ENCODE measurements at places on chromosomes 2 and 18. TPM values are rescaled to one million over a fixed set of nuclear protein-coding genes. Genes with fewer than 3 reads are reported as not detected.
A peak's percentile ranks its signal among the peaks of the same experiment; 100 is the strongest.

CRIM1 gene
- 4.2 TPM for total RNA-seq

EFHD1 gene
- total RNA-seq = 10.7 TPM

FRZB gene
- 0.92 TPM for total RNA-seq

CIB4 gene
- not detected for total RNA-seq

SERPINB13 gene
- total RNA-seq = not detected

SERPINB4 gene
- not detected for total RNA-seq

SCN3A gene
- total RNA-seq = not detected

C2orf78 gene
- total RNA-seq = not detected

SLC4A5 gene
- 0.62 TPM for total RNA-seq

DNA sequence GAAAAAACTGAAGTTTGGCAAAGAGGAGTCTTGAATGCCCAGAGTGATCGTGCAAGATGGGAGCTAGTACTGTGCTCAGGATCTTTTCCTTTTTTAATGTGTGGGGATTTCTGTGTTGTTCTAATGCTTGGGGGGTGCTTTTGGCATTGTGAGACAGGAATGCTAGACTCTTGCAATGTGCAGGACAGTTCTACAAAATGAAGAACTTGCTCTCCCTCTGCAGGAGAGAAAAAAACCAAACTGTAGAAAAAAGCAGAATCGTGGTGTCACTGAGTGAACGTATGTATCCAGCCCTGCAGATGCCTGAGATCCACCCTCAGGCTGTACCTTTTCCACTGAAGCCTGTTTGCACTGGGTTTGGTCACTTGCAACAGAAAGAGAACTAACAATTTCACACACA lies 12.1 kb upstream of the TTC39C start:
- H3K4me1 ChIP-seq = peaks cover 13% of the 10 kb centered on the region
- no peaks in the 10 kb centered on the region for H3K27me3 ChIP-seq
- H3K4me3 ChIP-seq = no peak overlapping the region
- H3K36me3 ChIP-seq = no peaks in the 10 kb centered on the region
- no peak overlapping the region for H3K27ac ChIP-seq

DNA sequence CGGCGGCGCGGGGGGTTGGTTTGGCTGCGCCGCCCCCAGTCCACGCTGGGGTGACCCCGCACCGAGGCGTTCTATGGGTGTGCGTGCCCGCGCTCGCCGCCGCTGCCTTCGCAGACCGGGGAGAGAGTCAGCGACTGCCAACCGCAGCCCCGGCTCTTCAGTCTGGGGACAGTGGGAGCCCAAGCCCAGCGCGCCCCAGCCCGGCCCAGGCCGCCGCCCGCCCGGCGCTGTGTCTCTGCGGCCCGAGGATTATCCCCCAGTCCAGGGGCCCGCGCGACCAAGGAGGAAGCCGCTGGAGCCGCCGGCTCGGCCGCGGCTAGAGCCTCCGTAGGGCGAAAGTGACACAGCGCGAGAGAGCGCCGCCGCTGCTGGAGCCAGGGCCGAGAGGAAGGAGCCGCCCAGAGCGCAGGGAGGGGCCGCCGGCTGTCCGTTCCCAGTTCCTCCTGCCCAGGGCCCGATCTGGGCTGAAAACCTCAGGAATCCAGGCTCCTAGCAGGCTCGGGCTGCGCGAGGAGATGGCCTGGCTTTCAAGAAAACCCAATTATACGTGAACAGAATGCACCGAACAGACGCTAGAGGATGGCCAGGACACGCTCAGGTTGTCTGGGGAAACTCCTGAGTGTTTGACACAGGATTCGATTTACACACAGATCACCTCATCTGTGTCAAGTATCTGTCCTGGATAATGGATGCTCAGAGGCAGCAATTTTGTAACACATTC lies 2.4 kb downstream of the CTIF start:
- peak overlapping the region; percentile 83 for H3K4me3 ChIP-seq
- no peaks in the 10 kb centered on the region for H3K4me1 ChIP-seq
- H3K27me3 ChIP-seq = no peaks in the 10 kb centered on the region
- peak overlapping the region; percentile 64 for H3K27ac ChIP-seq
- peak; percentile 86 for DNase-seq

DNA sequence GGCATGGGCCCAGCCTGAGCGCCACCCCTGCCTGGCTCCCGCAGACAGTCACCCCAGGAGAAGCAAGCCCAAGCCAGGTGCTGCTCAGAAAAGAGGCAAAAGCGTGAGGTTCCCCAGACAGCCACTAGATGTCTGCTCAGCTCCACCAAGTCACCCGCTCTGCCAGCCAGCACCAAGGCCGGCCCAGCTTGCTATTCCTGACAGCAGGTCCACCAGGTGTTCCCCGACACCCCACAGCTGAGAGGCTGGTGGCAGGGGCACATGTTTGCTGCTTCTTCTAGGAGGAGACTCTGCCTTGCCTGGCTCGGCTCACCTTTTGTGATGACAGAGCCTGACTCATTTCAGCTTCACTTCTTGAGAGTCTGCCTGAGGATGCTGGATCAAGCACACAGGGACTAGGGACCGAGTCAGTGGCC lies 206.7 kb downstream of the MGAT5 start:
- no peak overlapping the region for H3K27ac ChIP-seq
- H3K4me1 ChIP-seq = peaks cover 9% of the 10 kb centered on the region
- no peak overlapping the region for H3K4me3 ChIP-seq
- H3K36me3 ChIP-seq = no peaks in the 10 kb centered on the region

- peak overlapping the region; percentile 93 for H3K27ac ChIP-seq
- DNase-seq = no peak
- H3K4me3 ChIP-seq = peak overlapping the region; percentile 91
- no peaks in the 10 kb centered on the region for H3K4me1 ChIP-seq
- H3K36me3 ChIP-seq = no peaks in the 10 kb centered on the region
Observed at GRCh38 chr2:112644933-112645309, 818 bp upstream of the SLC20A1 start.

DNA sequence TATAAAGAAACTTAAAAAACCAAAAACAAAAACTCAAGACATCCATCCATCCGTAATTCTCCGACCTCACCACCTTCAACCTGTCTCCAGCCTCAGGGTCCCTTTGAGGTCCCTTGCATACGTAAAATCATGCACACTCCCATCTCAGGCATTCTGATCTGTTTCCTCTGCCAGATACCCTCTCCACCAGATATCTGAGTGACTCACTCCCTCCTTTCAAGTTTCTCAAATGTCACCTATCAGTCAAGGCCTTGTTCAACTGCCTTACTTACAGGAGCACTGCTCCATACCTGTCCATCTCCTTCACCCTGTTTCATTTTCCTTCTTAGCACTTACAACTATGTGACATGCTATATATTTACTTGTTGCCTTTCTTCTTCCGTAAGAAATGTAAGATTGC lies 369.3 kb downstream of the NBAS start:
- no peak overlapping the region for H3K4me3 ChIP-seq
- no peaks in the 10 kb centered on the region for H3K4me1 ChIP-seq
- H3K27ac ChIP-seq = no peak overlapping the region
- H3K36me3 ChIP-seq = no peaks in the 10 kb centered on the region
- H3K27me3 ChIP-seq = no peaks in the 10 kb centered on the region

- no peaks in the 10 kb centered on the region for H3K4me1 ChIP-seq
- H3K36me3 ChIP-seq = no peaks in the 10 kb centered on the region
- H3K27me3 ChIP-seq = no peaks in the 10 kb centered on the region
- H3K27ac ChIP-seq = peak overlapping the region; percentile 57
- H3K4me3 ChIP-seq = no peak overlapping the region
Observed at GRCh38 chr2:88160517-88160916, 9.6 kb upstream of the THNSL2 start.

DNA sequence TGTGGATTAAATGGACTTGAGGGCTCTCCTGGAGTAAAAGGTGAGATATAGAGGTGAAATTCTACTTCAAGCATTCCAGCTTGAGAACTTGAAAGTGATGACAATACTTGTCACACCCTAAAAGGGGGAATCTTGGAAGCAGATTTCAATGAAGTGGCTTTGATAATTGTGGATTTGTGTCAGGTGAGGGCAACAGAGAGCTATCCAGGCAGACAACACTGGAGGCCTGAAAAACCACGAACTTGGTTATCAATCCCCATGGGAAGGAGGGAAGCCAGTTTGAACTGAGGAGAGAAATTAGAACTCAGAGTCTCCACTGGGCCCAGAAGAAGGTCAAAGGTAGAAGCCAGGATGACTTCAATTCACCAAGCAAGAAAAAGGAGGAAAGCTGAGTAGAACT lies 263.9 kb downstream of the FIGN start:
- H3K36me3 ChIP-seq = no peaks in the 10 kb centered on the region
- H3K4me3 ChIP-seq = no peak overlapping the region
- H3K27me3 ChIP-seq = no peaks in the 10 kb centered on the region
- no peak overlapping the region for H3K27ac ChIP-seq
- DNase-seq = no peak

- no peak overlapping the region for H3K27ac ChIP-seq
- H3K4me3 ChIP-seq = no peak overlapping the region
- peaks cover 27% of the 10 kb centered on the region for H3K4me1 ChIP-seq
- H3K36me3 ChIP-seq = no peaks in the 10 kb centered on the region
Observed at GRCh38 chr2:135635212-135635835, 104.0 kb downstream of the R3HDM1 start.

GRCh38 chr18:49669403-49669802 lies 107.5 kb downstream of the LIPG start:
- DNase-seq = no peak
- H3K27me3 ChIP-seq = no peaks in the 10 kb centered on the region
- H3K4me3 ChIP-seq = no peak overlapping the region
- H3K4me1 ChIP-seq = no peaks in the 10 kb centered on the region
- H3K36me3 ChIP-seq = no peaks in the 10 kb centered on the region

- no peaks in the 10 kb centered on the region for H3K36me3 ChIP-seq
- no peak overlapping the region for H3K4me3 ChIP-seq
- no peaks in the 10 kb centered on the region for H3K27me3 ChIP-seq
- no peaks in the 10 kb centered on the region for H3K4me1 ChIP-seq
- DNase-seq = no peak
Observed at GRCh38 chr2:83565181-83565580, 893.9 kb downstream of the SUCLG1 start.

DNA sequence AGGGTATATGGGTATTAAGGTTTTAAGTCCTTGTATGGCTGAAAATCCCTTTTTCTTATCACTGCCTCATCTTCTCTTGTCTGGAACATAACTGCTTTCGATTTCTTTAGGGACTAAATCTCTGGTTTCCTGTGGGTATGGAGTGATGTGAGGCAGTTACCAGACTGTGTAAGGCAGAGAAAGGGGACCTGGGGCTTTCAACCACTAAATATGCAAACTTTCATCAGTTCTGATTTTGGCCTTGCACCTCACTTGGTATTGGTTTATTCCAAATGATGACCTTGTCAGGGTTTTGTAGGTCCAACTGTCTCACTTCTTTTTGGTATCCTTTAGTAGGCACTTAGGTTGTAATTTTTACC lies 9.3 kb downstream of the MAP4K4 start:
- H3K4me3 ChIP-seq = no peak overlapping the region
- no peak overlapping the region for H3K27ac ChIP-seq
- no peaks in the 10 kb centered on the region for H3K36me3 ChIP-seq
- H3K4me1 ChIP-seq = peaks cover 57% of the 10 kb centered on the region

GRCh38 chr2:239816576-239817467 lies 208.3 kb downstream of the NDUFA10 start:
- no peak overlapping the region for H3K27ac ChIP-seq
- no peaks in the 10 kb centered on the region for H3K27me3 ChIP-seq
- H3K4me3 ChIP-seq = no peak overlapping the region
- no peak for DNase-seq
- no peaks in the 10 kb centered on the region for H3K4me1 ChIP-seq
- no peaks in the 10 kb centered on the region for H3K36me3 ChIP-seq

DNA sequence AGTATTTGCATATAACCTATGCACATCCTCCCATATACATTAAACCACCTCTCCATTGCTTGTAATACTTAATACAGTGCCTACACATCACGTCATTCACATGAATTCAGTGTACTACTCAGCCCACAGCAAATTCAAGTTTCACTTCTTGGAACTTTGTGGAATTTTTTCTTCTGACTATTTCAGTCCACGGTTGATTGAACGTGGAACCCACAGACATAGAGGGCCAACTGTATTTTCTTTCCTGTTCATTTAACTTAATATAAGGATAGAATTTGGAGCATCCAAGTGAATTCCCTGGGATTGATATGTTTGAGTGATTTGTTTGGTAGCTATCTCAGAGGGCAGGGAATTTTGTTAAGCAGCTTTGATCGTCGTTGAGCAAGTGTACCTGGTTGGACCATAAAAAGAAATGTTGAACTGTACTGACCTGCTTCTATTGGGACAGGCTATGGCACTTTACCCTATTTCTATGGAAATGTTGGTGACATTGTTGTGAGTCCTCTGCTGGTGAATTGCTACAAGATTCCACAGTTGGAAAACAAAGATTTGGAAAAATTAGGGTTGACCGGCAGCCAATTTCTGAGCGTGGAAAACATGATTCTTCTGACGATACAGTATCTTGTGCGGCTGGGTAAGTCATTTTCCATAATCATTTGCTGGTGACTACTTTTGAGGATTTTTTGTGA lies 156.6 kb downstream of the ESCO1 start:
- no peak overlapping the region for H3K27ac ChIP-seq
- DNase-seq = no peak
- H3K4me1 ChIP-seq = no peaks in the 10 kb centered on the region
- no peaks in the 10 kb centered on the region for H3K36me3 ChIP-seq

DNA sequence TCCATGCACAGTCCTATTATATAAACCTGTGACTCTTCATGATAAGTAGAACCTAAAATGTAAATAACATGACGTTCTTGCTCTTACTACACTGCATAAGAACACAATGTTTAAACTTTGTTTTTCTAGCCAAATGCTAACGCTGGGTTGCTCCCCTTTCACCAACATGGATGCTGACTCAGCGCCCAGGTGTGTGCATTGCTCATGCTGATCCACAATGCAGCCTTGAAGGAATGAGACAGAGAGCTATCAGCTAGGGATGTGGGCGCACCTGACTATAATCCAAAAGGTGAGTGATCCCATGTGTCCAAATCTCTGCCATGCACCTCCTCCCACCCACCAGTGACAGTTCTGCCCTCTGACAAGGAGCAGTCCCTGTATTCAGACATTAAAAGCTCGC lies 235.0 kb downstream of the IRS1 start:
- H3K27ac ChIP-seq = no peak overlapping the region
- H3K4me1 ChIP-seq = no peaks in the 10 kb centered on the region
- no peak for DNase-seq

DNA sequence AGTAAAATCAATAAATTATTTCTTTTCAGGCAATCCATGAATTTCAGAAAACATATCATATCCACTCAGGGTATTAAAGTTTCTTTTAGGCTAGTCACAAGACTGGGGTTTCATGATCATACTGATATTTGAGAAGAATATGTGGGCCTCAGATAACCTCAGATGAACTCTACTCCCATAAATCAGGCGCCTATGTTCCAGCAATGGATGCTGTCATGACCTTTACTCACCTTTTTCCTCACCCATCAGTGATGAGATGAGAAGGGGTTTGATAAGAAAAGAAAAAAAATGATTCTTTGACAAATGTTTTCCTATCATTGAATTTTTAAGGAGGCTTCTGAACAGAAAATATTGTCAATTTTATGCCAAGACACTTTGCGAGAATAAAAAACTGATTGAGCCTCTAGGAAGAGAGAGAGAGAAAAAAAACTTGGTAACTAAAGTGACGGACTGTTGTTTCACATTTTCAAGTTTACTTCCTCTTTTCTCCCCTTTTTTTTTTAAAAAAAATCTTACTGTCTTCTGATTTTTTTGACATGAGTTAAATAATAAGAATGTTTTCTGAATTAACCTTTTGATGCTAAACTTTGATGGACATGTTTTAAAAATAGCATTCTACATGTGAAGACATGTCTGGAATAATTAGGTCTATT lies 309.1 kb upstream of the MAP2 start:
- no peaks in the 10 kb centered on the region for H3K27me3 ChIP-seq
- no peak overlapping the region for H3K4me3 ChIP-seq
- H3K4me1 ChIP-seq = no peaks in the 10 kb centered on the region
- no peak overlapping the region for H3K27ac ChIP-seq

All from right lobe of liver (tissue), 6 donors.